ENCODE measurements at places on chromosomes 13 and 19.

DNA sequence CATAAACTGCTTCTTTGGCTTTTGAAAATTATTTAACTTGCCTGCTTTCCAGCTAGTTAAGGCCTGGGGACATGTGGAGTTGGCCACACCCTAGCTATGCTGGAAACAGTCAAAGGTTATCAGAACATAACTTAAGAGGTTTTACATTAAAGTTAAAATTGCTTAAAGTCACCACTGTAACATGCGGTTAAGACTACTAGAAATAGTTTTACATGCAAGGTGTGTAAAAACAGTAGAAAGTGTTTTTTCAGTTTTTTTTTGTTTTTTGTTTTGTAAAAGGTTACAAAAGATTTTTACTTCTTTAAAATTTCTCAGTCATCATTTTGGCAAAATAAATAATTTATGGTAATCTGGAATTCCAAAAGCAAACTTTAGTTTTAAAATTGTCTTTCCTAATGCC, 763.1 kb downstream of the UQCRFS1 start:
- DNase-seq = no peak

- no peak for DNase-seq
Measured at GRCh38 chr13:52879950-52880741, 31.7 kb upstream of the PCDH8 start.

GRCh38 chr19:3810708-3811355, 24.7 kb upstream of the MATK start:
- DNase-seq = no peak

DNA sequence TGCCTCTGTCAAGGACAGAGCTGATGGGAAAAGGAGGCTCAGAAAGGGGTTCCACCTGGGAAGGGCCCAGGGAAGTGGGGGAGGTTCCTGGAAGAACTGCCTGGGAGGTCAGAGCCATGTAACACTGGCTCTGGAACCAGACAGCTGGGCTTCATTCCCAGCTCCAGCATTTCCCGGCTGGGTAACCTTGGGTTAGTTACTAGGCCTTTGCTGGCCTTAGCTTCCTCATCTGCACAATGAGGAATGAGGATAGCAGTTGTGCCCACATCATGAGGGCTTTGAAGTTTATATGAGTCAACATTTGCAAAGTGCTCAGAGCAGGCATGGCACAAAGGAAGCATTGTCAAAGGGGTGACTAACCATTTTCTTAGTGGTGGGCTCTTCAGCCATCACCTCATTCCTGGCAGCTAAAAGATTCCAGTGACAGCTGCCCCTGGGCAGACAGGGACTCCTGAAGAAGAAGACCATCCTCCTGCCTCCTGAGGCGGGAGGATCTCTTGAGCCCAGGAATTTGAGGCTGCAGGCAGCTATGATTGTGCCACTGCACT, 1.7 kb upstream of the DNAJB1 start:
- peak; percentile 97 for DNase-seq

DNA sequence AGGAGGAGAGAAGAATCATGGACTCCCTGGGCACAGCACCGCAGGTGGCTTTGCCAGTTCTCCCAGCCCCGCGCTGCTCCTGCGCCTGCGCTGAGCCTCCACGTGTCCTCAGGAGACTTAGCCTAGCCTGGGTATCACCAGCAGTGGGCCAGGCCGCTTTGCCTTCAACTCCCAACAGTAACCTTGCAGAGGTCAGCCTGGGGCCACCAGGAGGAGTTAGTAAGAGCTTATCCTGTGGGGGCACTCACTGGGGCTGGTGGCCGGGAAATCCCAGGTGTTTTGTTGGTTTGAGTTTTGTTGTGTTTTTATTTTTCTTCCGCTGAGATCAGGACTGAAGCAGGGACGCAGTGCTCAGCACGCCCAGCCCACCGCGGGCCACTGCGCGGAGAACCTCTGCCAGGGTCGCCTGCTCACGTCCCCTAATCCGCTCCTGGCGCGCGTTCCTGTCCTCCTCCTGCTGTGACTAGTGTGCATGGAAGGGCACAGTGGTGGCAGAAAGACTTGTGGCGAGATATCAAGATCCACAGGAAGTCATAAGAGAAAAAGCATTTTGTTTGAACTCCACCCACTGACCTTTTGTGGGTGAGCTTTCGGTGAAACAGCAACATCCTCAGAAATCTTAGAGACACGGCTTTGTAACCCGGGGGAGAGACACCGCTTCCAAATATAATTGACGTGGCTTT, 207.4 kb upstream of the RFC3 start:
- peak; percentile 53 for DNase-seq

DNA sequence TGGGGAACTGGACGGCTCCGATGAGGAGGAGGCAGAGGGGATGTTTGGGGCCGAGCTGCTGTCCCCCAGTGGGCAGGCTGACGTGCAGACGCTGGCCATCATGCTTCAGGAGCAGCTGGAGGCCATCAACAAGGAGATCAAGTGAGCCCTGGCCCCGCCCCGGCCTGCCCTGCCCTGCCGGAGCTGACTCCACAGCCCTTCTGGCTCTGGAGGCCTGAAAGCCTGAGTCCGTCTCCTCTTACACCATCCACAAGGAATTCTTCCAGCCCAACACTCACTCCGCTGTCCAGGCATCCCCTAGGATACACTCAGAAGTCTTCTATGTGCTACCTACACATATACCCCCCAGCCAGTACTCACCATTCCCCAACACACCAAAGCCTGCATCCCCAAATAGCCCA, 17.4 kb downstream of the PPFIA3 start:
- no peak for DNase-seq

GRCh38 chr19:21891086-21891485, 55.1 kb upstream of the ZNF43 start:
- DNase-seq = no peak

DNA sequence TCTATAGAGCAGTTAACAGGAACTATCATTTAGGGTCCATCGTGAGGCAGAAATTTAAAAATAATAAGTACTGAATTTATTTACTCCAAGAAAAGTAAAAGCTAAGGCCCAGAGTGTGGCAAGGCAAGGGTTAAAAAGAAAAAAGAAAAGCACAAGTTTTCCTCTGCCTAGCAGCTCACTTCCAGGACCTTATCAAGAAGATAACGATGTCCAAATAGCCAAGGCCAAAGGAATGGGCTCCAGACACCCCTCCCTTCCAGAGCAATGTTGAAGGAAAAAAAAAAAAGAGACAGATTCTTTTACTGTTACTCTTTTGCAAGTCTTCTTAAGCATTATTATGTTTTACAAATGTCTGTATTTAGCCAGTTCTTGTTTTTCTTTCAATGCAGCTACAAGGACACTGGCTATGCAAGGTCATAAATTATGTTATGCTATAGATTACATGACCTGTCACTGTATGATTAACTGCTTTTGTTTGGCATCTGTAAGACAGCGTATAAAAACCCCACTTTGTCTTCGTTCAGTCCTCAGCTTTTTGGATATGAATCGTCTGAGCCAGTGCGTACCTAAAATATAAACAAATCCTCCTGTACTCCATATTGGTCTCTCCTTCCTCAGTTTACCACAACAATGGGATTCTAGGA, 2.9 kb upstream of the ZNF700 start:
- no peak for DNase-seq

GRCh38 chr19:47430041-47430802, 10.9 kb upstream of the MEIS3 start:
- DNase-seq = no peak

- no peak for DNase-seq
Measured at GRCh38 chr19:10295305-10295846, 5.6 kb downstream of the ICAM5 start.

GRCh38 chr19:16296713-16297112, 27.9 kb upstream of the KLF2 start:
- no peak for DNase-seq

- DNase-seq = no peak
Measured at GRCh38 chr13:29459813-29460355, 135.6 kb downstream of the SLC7A1 start.

DNA sequence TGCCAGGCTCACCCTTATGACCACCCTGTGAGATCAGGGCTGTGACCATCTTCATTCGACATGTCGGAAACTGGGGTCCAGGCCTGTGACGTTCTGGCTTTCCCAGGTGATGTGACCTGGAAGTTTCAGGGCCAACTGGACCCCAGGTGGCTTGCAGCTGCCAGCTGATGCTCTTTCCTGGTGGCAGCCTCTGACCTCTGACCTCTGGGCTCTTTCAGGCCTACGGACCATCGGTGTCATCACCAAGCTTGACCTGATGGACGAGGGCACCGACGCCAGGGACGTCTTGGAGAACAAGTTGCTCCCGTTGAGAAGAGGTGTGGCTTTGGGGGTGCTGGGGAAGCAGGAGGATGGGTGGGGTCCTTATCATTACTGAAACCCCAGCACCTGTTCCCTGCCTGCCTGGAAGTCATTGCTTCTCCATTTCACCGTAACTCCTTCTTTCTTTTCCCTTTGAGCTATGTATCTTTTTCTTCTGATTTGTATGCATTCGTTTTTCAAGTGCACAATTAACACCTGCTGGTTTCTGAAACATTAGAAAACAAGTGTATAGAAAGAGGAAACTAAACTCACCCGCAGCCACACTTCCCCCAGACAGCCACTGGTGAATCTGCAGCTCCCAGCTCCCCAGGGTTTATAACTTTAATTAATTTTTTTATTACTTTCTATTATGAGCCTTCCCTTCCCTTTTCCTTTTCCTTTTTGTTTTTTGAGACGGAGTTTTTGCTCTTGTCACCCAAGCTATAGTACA, 58.9 kb downstream of the TMED1 start:
- DNase-seq = no peak

GRCh38 chr19:14544977-14545715, 15.8 kb downstream of the TECR start:
- peak; percentile 50 for DNase-seq

GRCh38 chr13:42623916-42624315, 50.0 kb downstream of the TNFSF11 start:
- DNase-seq = no peak

DNA sequence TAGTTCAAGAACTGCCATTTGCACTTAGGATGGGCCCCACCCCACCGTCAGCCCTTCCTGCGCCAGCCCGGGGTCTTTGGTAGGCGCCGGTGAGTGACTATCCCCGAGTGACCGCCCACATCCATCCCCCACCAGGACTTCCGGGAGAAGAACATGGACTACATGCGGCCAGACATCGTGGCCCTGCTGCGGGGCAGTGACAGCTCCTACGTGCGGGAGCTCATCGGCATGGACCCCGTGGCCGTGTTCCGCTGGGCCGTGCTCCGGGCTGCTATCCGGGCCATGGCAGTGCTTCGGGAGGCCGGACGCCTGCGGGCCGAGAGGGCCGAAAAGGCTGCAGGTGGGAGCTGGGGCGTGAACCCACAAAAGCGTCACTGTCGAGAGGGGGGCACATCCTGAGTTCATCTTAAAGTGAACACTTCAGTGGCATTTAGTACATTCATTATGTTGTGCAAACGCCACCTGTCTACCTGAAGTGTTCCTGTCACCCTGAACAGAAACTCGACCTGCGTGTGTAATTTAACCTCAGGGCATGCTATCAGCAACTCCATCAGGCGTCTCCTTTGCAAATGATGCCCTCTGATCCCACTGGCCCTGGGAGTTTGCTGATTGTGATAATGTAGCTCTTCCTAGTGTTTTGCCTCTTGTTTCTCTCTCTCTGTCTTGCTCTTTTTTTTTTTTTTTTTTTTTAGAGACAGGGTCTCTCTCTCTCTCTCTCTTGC, 42.4 kb upstream of the USE1 start:
- DNase-seq = no peak

DNA sequence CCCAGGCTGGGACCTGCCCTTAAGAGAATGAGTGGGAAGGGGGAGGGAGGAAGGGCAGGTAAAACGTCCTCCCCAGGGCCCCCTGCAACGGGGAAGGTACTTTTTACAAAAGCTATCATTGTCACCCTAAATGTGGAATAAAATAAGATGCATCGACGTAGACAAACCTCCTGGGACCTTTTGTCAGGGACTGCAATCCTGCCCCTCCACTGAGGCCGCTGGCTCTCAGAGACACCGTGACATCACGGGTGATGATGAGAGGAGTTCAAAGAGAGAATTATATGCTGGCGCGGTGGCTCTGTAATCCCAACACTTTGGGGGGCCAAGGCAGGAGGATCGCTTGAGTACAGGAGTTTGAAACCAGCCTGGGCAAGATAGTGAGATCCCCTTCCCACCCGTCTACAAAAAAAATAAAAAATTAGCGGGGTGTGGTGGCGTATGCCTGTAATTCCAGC, 1.8 kb upstream of the MYBPC2 start:
- no peak for DNase-seq

DNA sequence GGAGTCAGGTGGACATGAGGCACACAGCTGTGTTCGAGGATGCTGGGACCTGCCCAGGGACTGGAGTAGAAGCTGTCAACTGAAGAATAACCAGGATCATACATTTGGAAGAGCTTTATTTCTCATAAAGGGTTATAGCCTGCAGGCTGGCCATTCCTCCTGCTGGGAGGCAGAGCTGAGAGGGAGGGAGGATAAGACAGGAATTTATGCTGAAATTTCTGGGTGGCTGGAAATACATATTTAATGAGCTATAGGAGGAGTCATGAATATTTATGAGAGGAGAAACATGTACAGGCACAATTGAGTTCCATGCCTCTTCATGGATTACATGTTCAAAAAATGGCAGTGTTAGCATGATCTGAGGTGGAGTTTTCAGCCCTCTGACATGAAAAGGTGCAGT, 151.9 kb downstream of the SHISA2 start:
- no peak for DNase-seq

Data from renal cortical epithelial cell (primary cell).